ENCODE measurements at places on chromosomes 4 and X. TPM values are rescaled to one million over a fixed set of nuclear protein-coding genes. Genes with fewer than 3 reads are reported as not detected.

DNA sequence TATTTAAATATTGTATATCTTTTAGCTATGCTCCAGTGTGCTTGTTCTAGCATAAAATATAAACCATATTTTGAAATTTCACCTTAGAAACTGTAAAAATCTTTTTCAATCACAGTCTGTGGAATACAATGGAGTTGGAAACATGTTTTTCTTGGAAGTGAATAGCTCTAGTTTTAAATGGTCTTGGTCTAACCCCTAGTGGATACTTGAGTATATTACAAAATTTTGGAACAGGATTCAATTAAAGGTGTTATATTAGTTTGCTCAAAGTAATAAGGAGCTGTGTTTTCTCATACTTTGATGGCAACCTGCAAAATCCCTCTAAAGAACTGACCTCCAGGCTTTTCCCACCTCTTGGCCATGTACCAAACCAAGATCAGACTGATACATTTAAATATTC is 48.2 kb downstream of the STK26 start:
- 0 out of 2 replicates have a peak, but pooled peaks cover 6% of the 10 kb centered on the region for H3K4me1 ChIP-seq
- peak; percentile 51 for DNase-seq
- no peaks in the 10 kb centered on the region for H3K36me3 ChIP-seq
- H3K27ac ChIP-seq = no peak overlapping the region
- H3K4me3 ChIP-seq = no peak overlapping the region

DNA sequence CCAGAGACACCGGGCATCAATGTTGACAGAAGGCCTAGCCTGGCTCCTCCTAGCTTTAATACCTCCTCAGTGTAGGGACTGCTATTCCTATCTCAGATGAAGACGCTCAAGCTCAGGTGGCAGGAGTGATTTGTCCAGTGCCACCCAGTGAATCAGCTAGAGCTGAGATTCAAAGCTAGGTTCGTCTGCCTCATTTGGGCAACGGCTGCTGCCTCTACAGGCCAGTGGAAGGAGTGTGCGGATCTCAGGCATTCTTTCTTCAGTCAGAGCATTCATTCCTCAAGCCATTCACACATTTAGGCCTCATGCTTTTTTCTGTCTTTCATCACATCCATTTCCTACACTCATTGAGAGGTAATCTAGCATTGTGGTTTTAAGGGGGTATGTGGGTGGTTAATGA is 7.3 kb downstream of the TSR2 start:
- no peak overlapping the region for H3K27ac ChIP-seq
- H3K4me3 ChIP-seq = no peak overlapping the region
- H3K36me3 ChIP-seq = no peaks in the 10 kb centered on the region
- H3K4me1 ChIP-seq = no peaks in the 10 kb centered on the region
- H3K27me3 ChIP-seq = no peaks in the 10 kb centered on the region
- DNase-seq = peak; percentile 54

- H3K4me1 ChIP-seq = no peaks in the 10 kb centered on the region
Measured at GRCh38 chrX:54358424-54359211, 772 bp upstream of the WNK3 start.

Gene NWD2
- not detected for total RNA-seq

Gene NKAP
- 6.5 TPM for total RNA-seq

Gene NXF2B
- not detected for total RNA-seq

Gene SMS
- total RNA-seq = 116 TPM
